ENCODE measurements at places on chromosomes 2 and 18.

GRCh38 chr2:130328710-130329109 is 14.0 kb upstream of the IMP4 start:
- DNase-seq = no peak

DNA sequence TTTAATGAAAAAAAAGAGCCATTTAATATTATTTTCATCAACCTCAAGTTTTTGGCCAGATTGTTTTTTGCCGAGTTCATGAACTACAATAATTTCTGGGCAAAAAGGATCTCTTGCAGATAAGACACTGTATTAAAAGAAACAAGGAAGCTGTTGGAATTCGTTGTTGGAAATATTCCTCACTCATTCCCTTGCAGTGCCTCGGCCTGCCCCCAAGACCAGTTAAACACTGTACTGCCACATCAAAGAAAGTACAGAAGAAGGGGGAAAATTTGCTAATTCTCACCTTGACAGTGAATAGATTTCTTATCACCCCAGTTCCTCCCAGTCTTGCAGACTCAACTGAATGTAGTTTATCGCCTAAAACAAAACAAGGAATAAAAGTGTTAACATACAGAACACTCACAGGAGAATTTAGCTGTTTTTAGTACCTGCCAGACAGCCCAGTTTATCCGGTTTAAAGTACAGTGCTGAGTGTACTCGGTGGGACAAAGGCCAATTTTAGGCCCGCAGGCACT is 1.2 kb downstream of the IDH1 start:
- DNase-seq = no peak

- peak; percentile 89 for DNase-seq
Observed at GRCh38 chr18:47930199-47930930, at the start of gene SMAD2. Gene SMAD2 (minus strand): TSS chr18:47930659. CDS start chr18:47896756, 33,903 bp downstream.

DNA sequence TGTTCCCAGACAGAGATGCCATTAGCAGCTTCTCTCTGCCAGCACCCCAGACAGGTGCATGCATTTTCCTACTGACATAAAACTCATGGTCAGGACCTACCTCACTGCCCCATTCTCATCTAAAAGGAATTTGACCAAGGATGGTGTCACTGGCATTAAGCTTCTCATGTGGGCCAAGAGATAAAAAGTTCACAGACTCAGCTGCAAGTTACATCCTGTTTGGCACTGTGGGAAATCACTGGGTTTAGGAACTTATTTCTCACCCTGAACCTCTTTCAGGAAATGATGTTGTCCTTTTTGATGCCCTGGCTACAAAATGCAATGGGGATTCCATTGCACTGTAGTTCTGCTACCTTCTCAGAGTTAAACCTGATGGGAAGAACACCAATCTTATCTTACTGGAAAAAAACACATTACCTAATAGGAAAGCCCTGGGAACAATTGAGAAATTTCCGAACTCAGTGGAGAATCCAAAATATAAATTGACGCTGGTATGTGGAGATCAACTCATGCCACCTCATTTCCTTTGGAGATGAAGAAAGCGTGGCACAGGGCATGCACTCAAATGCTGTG is 252.1 kb upstream of the COPS8 start:
- DNase-seq = no peak

DNA sequence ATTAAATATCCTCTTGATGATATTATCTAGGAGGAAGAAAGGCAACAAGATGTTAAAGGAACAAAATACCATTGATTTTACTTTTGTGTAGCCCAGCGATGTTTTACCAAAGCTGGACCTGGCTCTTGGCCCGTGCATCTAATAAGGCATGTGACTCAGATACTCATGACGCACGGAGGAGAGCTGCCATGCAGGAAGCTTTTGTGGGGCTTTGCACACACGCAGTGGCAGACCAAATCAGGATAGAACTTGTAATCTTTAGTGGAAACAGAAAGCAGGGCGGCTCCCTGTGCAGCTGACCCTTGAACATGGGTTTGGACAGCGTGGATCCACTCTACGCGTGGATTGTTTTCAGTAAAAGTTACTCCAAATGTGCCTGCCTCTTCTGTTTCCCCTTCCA is 190.0 kb downstream of the NAPG start:
- no peak for DNase-seq

DNA sequence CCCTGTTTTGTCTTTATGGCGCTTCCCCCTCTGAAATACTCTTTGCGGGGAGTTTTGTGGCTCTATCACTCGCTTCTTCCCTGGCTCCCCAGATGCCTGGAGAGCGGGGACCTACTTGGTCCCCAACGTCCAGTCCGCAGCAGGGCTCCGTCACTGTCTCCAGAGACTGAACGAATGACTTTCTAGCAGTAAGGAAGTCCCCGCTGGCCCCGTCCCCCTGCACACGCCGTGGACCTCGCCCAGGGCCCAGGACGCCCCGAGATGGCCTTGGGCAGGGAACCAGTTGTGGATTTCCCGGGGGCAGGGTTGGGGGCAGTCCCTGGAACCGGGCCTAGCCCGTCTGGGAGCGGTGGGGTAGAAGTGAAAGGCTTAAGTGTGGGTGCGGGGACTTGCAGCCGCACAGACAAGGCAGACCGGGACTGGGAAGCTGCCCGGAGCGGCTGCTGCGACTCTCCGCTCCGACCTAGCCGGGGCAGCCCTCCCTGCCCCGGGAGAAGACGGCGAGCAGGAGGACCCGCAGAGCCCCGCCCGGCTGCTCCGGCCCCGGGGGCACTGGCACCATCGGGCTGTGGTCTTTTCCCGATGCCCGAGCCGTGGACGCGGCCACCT is 821 bp upstream of the EPHA4 start:
- DNase-seq = no peak

All from C1 segment of cervical spinal cord (tissue), 14 donors.